Articular chondrocyte of knee joint (primary cell): ENCODE measurements at places on chromosomes 2 and 18. TPM values are rescaled to one million over a fixed set of nuclear protein-coding genes. Genes with fewer than 3 reads are reported as not detected.

KLHL30 gene
- 0.22 and 0.39 TPM in 2 replicates for total RNA-seq

COL4A3 gene
- total RNA-seq: not detected in 2 replicates

CENPA gene
- 5.2 and 7.2 TPM in 2 replicates for total RNA-seq

PGAP1 gene
- total RNA-seq: 11.2 and 12.9 TPM in 2 replicates

EMILIN1 gene
- total RNA-seq: 113 and 123 TPM in 2 replicates

LIPT1 gene
- 8.6 and 10.8 TPM in 2 replicates for total RNA-seq

FOXI3 gene
- not detected in 2 replicates for total RNA-seq

BABAM2 gene
- total RNA-seq: 53.2 and 63.2 TPM in 2 replicates

ARHGEF33 gene
- 1.2 and 1.4 TPM in 2 replicates for total RNA-seq

ANKRD39 gene
- total RNA-seq: 5.2 and 5.9 TPM in 2 replicates

EFHD1 gene
- 0.39 and 1.3 TPM in 2 replicates for total RNA-seq

CREG2 gene
- under 0.01 and 0.22 TPM in 2 replicates for total RNA-seq

RNF125 gene
- total RNA-seq: 0.39 and 0.76 TPM in 2 replicates

DNAJC5G gene
- total RNA-seq: not detected in 2 replicates

ST6GAL2 gene
- total RNA-seq: 0.13 and 0.32 TPM in 2 replicates

VWA3B gene
- total RNA-seq: 0.11 TPM in 1 of 2 replicates, not detected in the other

TUBA4B gene
- total RNA-seq: not detected in 2 replicates

ZSWIM2 gene
- under 0.01 TPM in 1 of 2 replicates, not detected in the other for total RNA-seq

POLR1A gene
- 31.1 and 36.8 TPM in 2 replicates for total RNA-seq
